ENCODE measurements at places on chromosomes 3 and 15. TPM values are rescaled to one million over a fixed set of nuclear protein-coding genes. Genes with fewer than 3 reads are reported as not detected.

GRCh38 chr3:194974468-194975135 is 288.9 kb downstream of the FAM43A start:
- DNase-seq = peak; percentile 39

DNA sequence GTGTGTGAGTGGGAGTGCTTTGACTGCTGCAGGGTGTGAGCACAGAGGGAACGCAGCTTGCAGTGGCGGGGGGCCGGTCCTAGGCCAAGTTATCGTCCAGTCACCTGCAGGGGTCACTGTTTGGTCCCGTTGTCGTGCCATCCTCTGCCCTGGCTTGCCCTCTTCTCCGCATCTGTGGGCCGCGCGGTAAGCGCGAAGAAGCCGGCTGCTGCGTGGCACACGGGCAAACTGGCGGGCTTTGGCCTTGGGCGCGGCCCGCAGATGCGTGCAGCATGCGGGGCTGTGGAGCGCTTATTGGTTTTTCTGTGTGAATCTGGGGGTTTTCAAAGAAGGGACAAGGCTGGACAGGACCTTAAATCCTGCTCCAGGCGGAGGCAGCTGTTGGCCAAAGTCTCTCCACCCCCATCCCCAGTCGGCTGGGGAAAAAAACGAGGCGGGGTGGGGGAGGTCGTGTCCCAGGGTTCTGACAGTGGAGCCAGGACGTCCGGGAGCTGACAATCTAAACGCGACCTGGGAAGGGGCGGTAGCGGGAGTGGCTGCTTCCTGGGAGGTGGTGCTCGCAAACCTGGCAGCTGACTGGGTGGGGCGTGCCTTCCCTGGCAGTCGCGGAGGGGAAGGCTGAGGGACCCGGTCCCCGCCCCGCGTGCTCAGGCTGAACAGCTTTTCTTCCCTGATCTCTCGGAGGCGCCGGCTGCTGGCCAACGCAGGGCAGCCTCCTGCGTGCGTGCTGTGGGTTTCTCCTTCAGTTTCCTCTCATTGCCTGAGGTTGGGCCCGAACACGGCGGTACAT is 39.7 kb upstream of the VEPH1 start:
- no peak for DNase-seq

CCR1 gene
- 5.3 TPM for total RNA-seq

DNA sequence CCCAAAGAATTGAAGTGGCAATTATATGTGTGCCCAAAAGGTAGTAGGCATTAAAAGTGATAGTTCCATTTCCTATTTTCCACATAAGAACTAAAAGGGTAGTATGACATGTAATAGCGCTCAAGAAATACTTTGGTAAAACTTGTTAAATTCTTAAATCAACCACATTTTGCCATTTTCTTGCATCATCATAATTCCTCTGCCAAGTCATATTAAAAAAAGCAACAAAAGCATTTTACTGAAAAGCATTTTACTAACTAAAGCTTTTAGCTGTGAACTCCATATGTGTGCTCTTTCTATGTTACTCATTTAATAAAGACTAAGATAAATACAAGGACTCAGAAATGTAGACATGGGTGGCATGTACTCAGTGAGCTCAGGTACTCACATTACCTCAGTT is 70.1 kb downstream of the GPR160 start:
- no peak for DNase-seq

DNA sequence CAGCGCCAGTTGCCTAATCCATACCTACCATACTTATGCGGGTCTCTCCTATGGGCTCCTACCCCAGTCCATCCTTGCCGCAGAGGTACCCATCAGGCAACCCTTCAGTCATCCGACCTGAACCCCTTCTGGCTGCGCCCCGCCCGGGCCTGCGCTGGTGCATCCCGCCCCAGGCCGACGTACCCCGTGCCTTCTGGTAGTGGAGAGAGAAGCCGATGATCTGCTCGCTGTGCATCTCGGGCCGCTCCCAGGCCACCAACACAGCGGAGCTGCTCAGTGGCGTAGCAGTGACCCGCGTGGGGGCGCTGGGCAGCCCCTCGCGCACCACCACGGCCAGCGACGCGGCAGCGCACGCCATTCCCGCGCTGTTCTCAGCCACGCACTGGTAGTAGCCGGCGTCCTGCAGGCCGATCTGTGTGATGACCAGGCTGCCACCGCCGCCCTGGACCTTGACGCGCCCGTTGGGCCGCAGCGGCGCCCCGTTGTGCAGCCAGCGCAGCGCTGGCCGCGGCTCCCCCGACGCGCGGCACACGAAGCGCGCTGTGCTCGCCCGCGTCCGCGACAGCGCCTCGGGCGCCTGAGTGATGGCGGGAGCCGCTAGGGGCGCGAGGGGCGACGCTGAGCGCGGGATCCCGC is 17.9 kb upstream of the IGDCC3 start:
- no peak for DNase-seq

ULK4 gene
- 9.8 TPM for total RNA-seq

GRCh38 chr3:21142031-21142430 is 609.0 kb downstream of the ZNF385D start:
- no peak for DNase-seq

DNA sequence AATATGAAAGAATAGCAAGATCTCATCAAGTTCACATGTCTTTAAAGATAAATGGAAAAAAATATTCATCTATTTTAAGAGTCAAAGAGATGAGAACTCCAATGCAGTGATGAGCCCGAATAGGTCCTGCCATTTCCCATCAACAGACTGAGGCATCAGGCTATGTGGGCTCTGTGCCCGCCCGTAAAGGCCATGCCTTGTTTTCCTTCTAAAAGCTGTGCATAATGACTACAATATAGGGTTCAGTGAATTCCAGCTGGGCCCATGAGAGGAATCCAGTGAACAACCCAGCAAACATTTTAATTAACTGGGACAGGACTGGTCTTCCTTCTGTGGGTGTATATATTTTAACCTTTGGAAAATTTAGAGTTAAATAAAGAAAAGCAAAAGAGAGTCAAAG is 44.6 kb downstream of the RASGRP1 start:
- peak; percentile 19 for DNase-seq

GRCh38 chr3:157514371-157514895 is 11.2 kb upstream of the VEPH1 start:
- DNase-seq = no peak

- no peak for DNase-seq
Measured at GRCh38 chr15:51496246-51496645, 126.3 kb downstream of the DMXL2 start.

- no peak for DNase-seq
Measured at GRCh38 chr3:2839876-2840275, 270.3 kb downstream of the IL5RA start.

CCDC13 gene
- 5.3 TPM for total RNA-seq

FAM227B gene
- 5.8 TPM for total RNA-seq

- DNase-seq = no peak
Measured at GRCh38 chr15:100580414-100580813, 21.6 kb downstream of the LINS1 start.

PAQR5 gene
- total RNA-seq = 2.5 TPM

CPA3 gene
- 3.7 TPM for total RNA-seq

DNA sequence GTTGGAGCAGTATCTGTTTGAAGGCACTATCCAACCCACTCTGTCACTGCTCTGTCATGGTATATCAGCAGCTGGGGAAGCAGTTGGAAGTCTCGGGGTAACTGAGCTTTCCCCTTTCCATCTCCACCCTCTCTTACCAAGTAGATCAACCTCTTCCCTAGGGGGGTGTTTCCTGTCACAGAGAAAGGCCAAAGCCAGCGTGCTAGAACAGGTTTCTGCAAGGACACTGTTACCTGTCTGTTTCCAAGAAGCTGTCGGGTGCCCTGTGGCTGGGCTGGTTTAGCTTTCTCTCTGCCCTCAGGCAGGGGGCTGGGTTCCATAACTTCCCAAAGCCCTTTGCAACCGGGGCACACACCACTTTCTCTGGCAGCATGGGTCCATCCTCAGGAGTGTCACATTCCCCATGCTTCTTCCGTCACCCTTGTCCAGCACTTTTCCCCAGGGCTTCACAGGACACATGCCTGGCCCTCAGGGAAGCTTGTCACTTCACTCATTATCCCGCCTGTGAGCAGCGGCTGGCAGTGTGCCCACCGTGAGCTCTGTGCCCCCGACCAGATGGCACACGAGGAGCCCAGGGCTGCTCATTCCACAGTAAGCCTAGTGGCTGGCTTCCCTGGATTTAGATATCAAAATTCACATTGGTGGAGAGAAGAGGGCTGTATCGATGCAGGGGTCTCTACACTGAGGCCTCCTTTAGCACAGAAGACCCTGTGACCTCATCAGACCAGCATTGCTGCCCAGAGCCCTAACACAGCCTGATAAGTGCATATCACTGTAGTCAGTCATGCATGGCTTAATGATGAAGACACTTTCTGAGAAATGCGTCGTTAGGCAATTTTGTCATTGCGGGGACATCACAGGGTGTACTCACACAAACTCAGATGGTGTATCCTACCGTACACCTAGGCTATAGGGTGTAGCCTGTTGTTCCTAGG is 205.8 kb downstream of the SLCO3A1 start:
- no peak for DNase-seq

UMPS gene
- 20.7 TPM for total RNA-seq

RBP2 gene
- total RNA-seq = not detected

DNA sequence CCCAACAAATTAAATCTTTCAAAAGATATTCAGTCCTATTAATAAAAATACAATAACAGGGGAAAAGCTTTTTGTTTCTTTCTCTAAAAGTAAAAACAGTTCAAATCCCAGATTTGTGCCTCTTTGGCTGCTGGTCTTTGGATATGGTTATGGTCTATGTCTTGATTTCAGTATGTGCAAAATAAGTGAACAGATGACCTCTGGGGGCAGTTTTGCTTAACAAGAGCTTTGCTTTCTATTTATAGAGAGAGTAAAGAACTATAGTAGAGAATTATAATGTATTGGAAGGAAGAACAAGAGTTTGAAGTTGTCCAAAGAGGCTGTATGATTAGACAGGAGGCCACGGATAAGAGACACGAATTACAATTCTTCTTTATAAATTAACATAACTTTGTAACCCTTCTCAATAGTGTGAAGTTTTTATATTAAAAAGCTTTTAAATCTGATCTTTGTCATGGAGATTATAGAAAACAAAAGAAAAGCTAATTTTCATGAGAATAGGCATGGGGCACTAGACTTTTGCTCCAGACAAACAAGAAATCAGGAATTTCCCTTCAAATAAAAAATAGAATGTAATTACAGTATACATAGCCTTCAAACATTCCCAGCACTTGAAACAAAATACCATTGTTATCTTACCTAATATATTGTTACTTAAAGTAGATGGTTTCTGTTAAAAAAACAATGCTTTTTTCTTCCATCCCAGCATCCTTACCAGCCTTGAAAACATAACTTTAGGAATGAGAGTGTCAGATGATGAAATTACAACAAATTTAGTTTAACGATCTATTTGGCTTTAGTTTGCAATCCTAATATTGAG is 432.7 kb upstream of the ARHGEF26 start:
- DNase-seq = no peak

- DNase-seq = no peak
Measured at GRCh38 chr15:100236981-100237720, 104.6 kb downstream of the ADAMTS17 start.

DNA sequence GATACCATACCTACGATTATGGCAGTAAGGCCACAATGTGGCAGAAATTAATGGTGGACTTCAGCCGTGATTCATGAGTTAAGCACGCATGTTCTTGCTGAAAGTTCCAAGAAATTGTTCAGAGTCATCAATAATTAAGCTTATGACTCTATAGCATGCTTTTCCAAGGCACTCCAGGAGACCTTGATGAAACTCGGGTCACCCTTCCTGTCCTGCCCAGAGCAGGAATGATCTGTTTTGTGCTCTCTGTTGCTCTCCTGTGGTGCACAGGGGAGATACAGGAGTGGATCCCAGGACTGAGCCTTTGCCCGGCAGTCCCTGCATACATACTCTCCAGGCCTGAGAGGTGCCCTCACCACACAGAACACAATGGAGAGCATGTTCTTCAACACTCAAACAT is 141.6 kb upstream of the SLC2A2 start:
- DNase-seq = no peak

GRCh38 chr3:39222462-39222861 is 30.1 kb upstream of the XIRP1 start:
- DNase-seq = no peak

P2RY12 gene
- total RNA-seq = 4.6 TPM

- no peak for DNase-seq
Measured at GRCh38 chr3:114847564-114847963, 299.5 kb downstream of the ZBTB20 start.

- DNase-seq = no peak
Measured at GRCh38 chr15:74319596-74320351, 47.7 kb downstream of the CYP11A1 start.

DNA sequence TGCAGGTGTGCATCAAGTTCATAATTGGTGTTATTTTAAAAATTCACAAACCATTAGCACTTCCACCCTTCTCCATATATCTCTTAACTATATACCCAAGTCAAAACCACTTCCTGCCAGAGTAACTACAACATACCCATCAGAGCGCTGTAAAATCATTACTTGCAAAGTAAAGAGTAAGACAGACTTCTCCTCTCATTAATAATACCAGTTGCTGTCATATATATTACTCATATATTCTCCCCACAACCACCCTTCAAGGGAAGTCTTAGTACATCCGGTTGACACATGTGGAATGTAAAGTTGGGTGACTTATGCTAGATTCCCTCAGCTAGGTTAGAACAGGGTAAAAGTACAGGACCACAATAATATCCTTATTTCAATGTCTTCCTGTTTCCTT is 5.6 kb downstream of the TERC start:
- DNase-seq = no peak

DNA sequence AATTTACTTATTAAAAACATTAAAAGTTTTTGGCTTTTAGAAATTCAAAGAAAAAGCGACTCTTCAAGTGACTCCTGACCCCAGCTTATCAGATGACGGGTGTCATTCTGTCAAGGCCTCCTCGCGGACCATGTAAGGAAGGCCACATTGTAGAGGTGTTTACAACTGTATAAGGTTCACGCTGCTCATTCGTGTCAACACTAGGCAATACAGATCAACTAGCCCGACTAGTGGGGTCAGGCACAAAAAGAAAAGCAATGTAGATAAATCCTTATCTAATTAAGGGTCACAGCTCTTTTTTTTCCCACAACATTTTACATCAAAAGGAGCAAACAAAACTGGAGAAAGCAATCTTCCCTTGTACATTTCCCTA is 207.5 kb upstream of the NR2F2 start:
- peak; percentile 37 for DNase-seq

DNA sequence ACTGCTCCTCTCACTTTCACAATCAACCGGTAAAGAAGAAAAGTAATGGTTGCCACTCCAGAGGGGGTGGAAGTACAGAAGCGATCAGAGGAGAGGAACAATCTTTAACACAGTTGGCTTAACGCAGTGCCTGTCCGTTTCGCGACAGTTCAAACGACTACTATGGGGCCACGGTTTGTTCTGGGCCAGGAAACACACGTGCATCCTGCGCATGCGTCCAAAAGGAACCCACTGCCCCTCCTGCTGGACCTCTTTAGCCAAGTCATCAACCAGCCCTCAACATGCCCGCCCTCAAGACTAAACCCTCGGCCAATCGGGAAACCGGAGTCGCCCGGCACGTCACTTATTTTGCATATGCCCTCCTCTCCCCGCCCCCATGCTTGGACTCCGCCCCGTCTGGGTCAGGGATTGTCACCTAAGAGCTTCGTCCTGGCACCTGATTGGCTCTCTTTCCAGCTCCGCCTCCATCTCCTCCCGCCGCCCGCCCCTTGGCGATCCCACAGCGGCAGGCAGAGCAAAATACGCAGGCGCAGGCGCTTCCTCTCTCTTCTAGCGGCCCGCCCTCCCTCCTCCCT is 345 bp upstream of the CDV3 start:
- DNase-seq = peak; percentile 100
